ENCODE measurements at places on chromosomes 16 and 17.

DNA sequence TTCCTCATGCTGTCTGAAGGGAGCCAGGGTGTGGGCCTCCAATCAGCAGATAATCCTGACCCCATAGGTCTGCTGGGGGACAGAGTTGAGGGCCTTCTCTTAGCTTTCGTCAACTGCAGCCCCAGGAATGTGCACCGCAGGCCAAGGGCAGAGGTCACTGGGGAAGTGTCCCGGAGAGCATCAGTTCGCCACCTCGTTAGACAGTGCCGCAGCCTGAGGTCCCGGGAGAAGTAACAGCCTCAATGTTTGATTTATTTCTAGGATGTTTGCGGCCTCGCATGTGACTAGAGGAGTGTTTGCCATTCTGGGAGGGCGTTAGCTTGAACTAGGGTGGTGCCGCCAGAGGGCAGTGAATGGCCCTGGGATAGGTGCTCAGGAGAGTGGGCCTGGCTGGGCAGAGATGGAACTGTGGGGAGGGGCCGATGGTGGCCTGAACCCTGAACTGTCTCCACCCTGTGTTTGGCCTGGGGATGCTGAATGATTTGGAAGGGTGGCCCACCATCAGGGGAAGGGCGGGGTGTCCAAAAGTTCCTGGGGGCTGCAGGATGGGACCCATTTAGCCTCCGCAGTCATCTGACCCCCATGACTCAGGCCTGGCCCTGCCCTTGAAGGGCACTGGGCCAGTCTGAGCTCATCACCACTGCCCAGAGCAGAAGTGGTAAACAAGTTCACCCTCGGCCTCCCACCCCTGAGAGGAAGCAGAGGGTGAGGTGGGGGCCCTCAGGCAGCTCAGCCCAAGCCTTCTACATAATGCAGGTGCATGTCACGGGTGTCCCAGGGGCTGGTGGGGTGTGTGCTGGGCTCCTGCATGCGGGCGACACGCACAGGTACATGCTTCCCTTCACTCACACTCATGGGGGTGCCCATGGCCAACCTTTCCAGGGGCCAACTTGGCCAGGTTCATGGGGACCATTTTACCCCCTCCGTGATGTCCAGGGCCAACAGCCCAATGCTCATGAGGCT is 12.4 kb upstream of the TAC4 start:
- no peak for DNase-seq

- DNase-seq, result no peak
These were observed 93.5 kb downstream of the CDYL2 start for GRCh38 chr16:80710918-80711317.

GRCh38 chr17:51200295-51200694 is 34.1 kb downstream of the NME2 start:
- DNase-seq, result no peak

- DNase-seq, result no peak
These were observed 49.5 kb downstream of the FOXK2 start for GRCh38 chr17:82568997-82569393.

- no peak for DNase-seq
These were observed 548 bp upstream of the KRTAP4-11 start for GRCh38 chr17:41118721-41119120.

DNA sequence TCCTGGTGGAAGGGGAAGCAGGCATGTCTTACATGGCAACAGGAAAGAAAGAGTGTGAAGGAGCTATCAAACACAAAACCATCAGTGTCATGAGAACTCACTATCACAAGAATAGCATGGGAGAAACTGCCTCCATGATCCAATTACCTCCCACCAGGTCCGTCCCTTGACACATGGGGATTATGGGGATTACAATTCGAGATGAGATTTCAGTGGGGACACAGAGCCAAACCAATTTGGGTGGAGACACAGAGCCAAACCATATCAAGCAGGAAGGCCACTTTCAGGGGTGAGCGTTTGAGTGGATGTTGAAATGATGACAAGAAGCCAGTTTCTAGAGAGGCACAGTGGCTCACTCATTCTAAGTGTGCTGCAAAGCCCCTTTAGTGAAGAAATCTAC is 143.8 kb downstream of the CPPED1 start:
- no peak for DNase-seq

- DNase-seq, result no peak
These were observed 41.4 kb upstream of the ANKFN1 start for GRCh38 chr17:56111706-56112485.

- no peak for DNase-seq
These were observed 203.7 kb upstream of the COX10 start for GRCh38 chr17:13865650-13866049.

DNA sequence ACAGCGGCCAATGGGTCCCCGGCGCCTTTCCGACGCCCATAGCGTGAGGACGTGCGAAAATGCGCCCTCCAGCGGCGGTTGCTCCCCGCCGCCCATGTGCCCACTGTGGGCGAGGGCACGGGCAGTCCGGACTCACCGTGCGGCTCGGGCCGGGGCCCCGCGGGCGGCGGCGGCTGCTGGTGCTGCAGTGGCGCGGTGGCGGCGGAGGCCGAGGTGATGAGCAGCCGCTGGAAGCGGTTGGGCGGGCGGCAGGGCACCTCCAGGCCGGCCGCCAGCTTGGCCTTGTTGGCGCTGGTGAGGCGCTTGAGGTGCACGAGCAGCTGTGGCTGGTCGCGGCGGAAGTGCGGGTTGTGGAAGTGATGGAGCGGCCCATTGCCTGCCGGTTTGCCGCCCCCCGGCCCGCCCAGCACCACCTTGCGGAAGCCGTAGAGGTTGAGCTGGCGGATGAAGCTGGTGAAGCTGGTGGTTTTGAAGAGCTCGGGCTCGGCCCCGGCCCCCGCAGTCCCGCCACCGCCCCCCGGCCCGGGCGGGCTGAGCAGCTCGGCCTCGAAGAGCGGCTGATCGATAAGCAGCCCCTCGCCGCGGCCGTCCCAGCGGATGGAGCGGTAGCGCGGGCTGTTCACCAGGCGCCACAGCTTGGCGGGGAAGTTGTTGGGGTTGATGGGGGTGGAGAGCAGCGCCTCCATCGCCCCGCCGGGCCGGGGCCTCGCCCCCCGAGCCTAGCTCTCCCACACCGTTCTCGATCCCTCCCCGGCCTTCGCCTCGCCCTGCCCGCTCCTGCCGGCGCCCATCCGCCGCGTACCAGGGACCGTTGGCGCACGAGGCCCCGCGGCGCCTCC is at the start of gene HSF5:
HSF5 (minus strand) TSS at position 820 of the 839 bp plus-strand sequence; CDS start at position 686, 134 bp downstream.
- peak; percentile 76 for DNase-seq

Data from activated naive CD4-positive, alpha-beta T cell treated with Interleukin-2 at 50 U/mL for 16 hours (primary cell).